NCI-H2081 (cell line): ENCODE measurements at places on chromosomes 1 and 21.
A peak's percentile ranks its signal among the peaks of the same experiment; 100 is the strongest.

DNA sequence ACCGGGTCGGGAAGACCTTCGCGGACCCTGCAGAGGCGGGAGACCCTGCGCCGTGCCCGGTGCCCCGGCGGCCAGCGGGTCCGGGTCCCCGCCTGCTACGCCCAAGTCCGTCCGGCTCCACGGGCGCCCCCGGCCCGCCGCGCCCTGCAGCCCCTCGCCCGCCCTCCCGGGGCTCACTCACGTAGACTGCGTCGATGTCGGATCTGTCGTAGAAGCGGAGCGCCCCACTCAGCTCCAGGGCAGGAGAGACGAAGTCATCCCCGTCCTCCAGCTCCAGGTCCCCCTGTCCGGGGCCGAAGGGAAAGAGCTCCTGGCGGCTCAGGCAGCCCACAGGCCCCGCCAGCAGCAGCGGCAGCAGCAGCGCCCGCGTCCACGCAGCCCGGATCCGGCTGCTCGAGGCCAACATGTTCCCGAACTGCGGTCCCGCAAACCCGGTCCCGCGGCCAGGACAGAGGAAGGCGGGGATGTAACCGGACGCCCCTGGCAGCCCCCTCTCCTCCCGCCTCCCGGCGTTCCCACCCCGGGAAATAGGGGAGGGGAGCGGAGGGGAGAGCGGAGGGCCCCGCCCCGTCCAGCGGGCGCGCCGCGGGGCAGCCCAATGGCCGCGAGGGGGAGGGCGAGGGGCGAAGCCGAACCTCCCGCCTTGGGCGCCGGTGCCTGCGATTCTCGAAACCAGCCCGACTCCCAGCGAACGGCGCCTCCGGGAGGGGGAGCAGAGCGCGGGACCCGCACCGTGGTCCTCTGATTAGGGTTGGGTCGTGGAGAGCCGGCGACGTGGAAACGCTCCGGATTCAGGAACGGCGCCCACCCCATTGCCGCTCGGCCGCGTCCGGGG lies at the start of gene NID1:
Gene NID1, minus strand, starts transcription at position 417 of the 835 bp plus-strand sequence. Its CDS starts 11 bp downstream, at position 406.
- DNase-seq = peak; percentile 53

DNA sequence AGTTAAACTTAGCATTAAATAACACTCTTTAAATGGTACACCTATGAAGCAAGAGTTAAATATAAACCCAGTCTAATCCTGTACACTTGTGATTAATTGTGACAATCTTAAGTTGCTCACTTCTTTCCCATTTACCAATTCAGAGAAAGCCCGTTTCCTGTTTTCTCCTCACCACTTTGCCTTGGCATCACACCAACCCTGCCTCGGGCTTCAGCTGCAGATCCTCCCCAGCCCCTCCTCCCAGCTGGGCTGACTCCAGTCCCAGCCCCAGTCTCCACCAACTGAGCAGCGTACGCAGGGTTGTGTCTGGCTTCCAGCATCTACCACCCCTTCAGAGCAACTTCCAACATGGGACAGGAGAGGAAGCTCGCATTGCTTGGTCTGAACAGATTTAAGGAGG lies 4.1 kb downstream of the PYCR2 start:
- peak; percentile 92 for DNase-seq

DNA sequence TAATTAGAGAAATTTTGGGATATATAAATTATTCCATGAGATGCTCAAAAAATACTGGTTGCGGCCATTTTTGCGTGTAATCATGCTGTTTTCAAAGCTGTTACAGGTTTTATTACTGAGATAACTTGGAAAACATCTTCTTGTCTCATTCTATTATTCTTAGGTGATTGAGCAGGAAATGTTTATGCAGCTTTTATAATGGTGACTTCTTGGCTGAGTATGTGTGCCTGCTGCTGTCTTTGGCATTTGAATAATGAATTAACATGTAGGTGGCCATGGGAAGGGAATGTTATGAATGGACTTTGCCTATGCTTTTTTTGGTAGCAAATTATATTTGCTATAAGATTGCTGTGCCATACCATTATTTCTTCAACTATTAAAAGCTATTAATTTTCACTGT lies 52.5 kb downstream of the RASAL2 start:
- no peak for DNase-seq

GRCh38 chr1:210800301-210800700 lies 333.6 kb downstream of the KCNH1 start:
- peak; percentile 91 for DNase-seq

DNA sequence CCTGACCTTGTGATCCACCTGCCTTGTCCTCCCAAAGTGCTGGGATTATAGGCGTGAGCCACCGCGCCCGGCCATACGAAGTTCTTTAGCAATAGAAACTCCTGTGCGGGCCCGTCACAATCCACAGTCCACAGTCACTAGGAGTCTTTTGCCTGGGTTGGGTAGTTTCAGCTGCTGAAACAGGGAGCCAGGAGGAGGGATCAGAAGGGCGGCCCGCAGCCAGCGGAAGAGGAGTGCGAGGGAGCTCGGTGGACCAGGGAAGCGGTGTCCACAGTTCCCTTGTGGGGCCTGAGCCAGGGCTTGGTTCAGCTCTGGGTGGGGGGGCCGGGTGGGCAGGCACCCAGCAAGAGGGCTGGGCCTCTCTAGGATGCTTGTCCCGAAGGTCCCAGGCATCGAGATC lies 17.9 kb upstream of the HSPG2 start:
- no peak for DNase-seq

DNA sequence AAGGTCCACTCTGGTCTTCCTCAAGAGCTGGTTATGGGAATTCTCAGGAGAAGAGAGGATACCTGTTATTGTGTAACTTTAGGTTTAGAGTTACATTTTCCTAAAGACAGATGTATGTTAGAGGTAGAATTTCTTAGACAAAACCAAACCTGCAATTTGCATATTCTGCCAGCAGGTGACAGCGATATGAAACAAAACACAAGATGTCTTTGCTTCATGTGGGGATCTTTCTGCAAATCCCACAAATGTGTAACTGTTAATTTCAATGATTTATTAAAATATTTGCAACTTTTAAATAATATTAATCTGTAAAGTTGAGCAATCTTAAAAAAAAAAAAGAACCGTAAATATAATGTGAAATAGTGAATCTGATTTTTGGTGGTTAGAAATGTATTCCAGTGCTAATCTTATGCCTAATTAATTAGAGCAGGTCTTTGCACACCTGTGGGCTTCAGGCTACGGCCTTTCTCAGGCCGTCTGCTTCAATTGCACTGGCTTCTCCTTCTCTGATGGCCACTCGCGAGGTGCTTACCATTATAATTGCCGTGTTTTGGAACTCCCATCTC lies 33.4 kb downstream of the FAM78B start:
- DNase-seq = no peak

GRCh38 chr1:239913141-239913585 lies 178.5 kb upstream of the FMN2 start:
- DNase-seq = no peak

DNA sequence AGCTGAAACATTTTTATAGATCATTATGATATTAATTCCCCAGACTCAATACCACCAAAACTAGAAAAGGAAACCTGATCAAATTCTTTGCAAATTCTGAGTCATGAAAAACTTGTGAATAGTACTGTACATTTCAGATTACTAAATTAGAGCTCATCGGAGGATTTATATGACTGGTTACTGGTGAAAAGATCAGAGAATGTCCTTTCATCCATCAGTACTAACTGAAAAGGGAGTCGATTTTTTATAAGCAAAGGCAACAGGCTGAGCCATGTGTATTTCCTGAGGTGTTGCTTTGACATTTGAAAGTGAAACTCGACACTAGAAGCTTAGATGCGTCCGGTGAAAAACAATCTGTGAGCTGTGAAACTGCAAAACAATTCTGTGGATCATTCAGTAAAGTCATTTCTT lies 155.7 kb downstream of the TNFSF18 start:
- DNase-seq = no peak

DNA sequence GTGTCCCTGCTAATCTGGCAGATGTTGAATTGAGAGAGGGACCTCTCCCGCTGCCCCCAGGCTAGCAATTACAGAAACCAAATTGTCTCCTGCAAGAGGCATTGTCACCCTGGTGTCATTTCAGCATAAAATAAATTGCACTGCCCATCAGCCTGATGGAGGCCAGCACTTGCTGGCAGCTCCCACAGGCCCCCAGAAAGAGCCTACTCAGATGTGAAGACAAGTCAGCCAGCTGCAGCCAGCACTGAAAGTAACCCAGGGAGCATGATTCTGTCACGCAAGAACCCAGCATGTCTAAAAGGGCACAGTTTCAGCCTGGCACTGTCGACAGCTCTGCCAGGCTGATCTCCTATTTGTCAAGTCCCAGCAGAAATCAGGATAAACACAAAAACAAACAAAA lies 110.3 kb upstream of the CTTNBP2NL start:
- no peak for DNase-seq

GRCh38 chr1:2212532-2213491 lies 15.3 kb upstream of the SKI start:
- DNase-seq = no peak

GRCh38 chr21:39525129-39525528 lies 73.4 kb downstream of the SH3BGR start:
- DNase-seq = no peak
